ENCODE measurements at places on chromosomes 6 and 20.

- DNase-seq: no peak
These were observed 493.5 kb upstream of the FLRT3 start for GRCh38 chr20:14830899-14831298.

- peak; percentile 69 for DNase-seq
These were observed 715 bp downstream of the SOX12 start for GRCh38 chr20:325889-326644.

DNA sequence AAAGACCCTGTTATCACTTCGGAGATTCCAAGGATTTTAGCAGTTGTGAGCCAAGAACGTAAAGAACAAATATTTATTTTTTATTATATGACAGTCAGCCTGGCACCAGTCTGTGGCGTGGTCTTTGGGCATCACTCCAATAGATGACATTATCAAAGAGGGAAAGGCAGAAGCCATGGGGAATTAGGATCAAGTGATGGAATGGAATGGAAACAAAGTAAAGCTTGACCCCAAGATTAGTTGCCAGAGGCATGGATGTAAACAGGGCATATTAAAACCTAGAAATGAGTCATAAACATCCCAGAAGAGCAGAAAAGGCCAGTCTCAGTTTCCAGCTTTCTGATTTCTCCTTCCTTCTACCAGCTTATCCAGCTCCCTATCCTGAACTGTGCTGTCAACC, 11.5 kb downstream of the EIF2S2 start:
- DNase-seq: no peak

DNA sequence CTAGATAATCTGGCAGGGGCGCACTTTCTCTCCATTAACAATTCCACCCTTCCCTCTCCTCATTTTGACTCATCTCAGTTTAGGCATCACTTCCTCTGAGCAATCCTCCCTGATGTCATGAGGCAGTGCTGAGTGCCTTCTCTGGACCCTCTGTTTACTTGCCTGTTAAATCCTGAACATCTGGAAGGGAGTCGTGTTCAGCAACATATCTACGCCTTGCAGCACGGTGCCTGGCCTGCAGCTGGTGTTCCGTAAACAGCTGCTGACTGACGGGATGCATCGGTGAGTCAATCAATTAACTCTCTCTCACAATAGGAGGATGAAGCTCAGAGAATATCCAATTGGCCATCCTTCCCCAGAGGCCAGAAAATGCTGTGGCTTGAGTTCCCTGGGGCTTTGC, 613.5 kb downstream of the PTPRT start:
- no peak for DNase-seq

DNA sequence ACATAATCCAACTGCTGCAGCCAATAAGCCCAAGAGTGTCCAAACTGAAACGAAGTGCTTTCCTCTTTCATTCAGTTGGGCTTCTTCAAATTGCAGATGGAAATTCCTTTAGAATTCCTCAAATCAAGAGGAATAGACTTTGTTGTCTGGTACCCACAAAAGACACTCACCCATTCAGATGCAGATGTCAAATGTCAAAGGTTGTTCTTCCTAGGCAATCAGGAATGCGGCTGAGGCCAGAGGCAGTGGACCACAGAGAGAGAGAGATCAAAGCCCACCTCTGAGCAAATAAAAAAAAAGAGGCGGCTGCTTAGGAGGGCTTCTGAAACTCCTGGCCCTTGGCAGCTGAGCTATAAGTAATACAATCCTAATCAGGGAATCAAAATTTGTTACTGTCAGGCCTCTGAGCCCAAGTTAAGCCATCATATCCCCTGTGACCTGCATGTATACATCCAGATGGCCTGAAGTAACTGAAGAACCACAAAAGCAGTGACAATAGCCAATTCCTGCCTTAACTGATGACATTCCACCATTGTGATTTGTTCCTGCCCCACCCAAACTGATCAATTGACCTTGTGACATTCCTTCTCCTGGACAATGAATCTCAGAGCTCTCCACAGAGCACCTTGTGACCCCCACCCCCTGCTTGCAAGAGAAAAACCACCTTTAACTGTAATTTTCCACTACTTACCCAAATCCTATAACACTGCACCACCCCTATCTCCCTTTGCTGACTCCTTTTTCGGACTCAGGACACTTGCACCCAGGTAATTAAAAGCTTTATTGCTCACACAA, 303.0 kb upstream of the GJE1 start:
- DNase-seq: no peak

DNA sequence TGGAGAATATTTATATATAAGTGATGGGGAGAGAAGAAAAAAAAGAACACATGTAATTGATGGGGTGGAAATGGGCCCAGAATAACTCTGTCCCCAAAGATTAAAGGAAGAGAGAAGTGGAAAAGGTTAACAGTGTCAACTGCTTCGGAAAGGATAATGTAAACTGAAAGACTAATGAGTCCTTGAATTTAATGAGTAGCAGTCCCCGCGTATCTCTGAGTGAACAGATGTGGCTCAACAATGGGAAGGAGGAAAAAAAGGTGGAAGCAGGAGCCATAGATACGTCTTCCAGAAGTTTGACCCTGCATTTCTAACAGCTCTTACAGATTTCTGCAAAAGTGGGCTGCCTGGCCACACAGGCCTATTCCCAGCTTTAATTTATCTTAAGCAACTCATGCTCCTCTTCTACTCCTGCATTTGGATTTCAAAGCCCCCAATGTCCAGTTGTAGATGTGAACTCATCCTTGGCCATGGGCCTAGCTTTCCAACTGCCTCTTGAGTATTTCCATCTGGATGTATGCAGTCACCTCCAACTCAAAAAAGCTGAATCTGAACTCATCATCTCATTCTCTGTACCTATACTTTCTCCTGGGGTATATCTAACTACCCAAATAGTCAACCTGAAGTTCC, 61.3 kb downstream of the DST start:
- DNase-seq: peak; percentile 7

- DNase-seq: no peak
These were observed 7.8 kb downstream of the PREX1 start for GRCh38 chr20:48819821-48820648.

DNA sequence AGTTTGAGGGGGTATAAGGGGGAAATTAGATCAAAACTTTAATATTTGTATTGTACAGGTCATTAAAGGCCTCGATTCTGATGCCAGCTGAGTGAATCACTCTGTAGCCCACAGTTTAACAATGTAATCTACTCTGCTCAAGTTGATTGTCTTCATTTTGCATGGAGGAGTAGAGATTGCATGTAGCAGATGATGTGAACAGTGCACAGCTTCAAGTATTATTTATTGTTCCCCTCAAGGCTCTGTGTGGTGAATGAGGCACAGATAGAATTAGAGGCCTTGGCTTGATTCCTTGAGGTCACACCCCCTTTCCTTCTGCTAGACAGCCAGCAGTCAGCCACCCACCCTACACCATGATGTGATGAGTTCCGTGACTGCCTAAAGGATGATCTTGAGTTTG, 38.1 kb downstream of the TXLNB start:
- DNase-seq: no peak

- peak; percentile 23 for DNase-seq
These were observed 11.0 kb upstream of the COL10A1 start for GRCh38 chr6:116136933-116137340.

- DNase-seq: no peak
These were observed 1338.2 kb upstream of the GJE1 start for GRCh38 chr6:140794544-140794943.

DNA sequence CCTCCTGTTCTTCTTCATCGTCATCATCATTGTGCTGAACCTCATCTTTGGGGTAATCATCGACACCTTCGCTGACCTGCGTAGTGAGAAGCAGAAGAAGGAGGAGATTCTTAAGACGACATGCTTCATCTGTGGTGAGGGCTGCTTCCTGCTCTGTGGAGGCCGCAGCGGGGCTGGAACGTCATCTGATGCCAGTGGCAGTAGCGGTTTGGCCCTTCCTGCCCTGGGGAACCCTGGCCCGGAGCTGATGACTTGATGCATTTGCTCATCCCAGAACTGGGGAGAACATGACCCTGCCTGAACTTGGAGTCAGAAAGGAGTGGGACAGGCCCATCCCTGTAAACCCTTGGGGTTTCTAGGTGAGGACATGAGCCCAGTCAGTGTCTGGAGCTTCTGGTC, 18.7 kb downstream of the UQCC2 start:
- DNase-seq: no peak

DNA sequence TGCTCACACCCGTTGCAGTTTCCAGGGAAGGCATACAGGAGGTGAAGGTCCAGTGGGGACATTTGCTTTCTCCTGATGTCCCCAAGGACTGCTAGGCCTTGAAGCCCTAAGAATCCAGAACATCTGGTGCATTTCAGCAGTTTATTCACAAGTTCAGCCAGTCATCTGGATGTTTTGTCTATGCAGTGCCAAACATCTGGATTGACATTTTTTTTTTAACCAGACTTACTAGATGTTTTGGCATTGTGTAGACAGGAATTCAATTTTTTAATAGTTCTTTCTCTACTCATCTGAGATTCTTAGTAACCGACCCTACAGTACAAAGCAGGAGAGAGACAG, 256.2 kb downstream of the CLIC5 start:
- peak; percentile 22 for DNase-seq

DNA sequence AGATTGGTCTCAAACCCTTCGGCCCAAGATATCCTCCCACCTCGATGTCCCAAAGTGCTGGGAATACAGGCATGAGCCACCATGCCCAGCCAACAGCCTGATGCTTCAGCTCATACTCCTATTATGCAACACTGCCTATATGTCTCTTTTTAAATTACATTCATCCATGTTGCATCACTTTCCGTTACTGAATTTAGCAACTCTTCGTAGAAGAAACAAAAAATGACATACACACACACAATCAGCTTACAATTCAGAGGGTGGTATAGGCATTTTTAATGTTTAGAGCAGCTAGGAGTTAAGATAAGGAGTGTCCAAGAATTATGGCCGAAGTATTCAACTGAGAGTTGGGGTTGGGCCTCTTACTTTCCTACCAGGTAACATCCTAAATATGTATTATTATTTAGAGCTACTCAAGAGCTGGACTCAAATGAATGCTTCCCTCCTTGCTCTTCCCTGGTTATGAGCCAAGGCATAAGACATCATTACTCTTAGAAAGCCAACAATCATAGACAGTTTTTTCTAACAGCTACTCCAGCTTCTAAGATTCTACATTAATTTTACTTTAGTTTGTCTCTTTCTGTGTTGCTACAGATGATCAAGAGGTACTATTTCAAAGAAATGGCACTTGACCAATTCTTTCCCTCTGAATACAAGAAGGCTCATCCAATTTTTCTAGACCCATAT, 62.0 kb upstream of the BMP5 start:
- DNase-seq: no peak

DNA sequence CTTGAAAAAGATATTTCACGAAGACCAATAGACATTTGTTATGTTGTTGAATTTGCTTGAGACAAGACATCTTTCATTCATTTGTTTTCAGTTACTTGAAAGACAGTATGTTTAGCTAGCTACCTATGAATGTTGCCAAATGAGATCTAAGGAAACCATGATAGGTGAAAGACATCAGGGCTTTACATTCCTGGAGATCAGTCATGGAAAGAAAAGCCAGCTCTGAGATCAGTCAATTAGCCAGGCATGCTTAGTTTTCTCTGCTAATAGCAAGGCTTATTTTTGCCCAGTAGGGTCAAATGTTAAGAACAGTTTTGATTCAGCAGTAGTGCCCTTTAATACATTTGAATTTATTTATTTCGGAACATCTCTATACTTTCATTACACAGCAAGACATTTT, 116.5 kb upstream of the EDN1 start:
- peak; percentile 20 for DNase-seq

DNA sequence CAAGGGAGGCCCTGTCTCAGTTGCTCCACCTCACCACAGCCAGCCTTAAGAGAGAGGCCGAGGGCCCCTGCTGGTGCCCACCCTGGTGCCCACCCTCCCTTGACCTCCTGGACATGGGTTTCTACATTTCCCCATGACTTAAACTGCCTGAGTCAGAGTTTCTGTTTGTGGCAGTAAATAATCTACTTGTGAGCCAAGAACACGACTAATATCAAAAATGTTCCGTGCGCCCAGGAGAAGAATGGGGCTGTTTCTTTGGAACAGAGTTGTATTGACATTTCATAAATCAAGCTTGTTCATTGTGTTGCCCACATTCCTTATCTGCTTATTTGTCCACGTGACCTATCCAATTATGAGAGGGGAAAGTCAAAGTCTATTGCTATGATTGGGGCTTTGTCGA, 143.5 kb downstream of the ANKRD60 start:
- DNase-seq: no peak

DNA sequence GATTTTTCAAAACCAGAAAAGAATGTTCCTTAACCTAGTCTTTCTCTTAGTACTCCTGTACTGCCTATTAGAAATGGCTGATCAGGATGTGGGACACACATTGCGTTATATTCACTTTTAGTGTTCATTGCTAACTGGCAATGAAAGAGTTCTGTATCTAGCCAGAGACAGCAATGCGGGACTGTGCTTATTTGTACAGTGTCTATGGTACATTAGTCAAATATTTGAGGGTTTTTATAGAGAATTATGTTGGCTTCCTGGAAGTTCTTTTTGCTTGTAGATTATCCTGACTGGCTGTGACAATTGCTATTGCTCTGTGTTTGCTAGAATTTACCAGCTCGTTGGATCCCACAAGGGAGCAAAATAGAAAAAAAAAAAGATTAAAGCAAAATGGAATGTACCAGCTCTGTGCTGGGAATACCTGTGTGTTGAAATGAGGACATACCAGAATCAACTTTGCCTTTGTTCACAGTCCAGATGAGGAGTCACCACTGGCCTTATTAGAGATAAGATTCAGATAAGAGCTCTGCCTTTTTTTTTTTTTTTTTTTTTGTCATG, 22.4 kb upstream of the IFNGR1 start:
- peak; percentile 46 for DNase-seq

DNA sequence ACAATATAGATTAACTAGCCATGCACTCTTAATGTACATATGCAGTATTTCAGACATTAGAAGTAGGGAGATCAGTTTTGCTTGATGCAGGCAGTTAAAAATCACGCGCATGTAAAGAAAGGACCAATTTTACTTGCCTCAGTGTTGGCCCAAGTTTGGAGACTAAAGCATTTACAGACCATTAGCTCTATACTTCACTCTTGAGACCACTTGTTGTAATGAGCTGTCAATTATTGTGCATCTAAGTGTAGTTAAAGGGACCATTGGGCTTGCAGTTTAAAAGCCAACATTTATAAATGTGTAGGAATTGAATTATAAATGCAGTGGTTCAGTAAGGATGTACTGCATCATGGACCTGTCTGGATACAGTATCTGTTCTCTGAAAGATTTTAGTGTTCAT, 53.7 kb downstream of the PLCB4 start:
- DNase-seq: no peak
